ENCODE measurements at places on chromosomes 6 and 20.

DNA sequence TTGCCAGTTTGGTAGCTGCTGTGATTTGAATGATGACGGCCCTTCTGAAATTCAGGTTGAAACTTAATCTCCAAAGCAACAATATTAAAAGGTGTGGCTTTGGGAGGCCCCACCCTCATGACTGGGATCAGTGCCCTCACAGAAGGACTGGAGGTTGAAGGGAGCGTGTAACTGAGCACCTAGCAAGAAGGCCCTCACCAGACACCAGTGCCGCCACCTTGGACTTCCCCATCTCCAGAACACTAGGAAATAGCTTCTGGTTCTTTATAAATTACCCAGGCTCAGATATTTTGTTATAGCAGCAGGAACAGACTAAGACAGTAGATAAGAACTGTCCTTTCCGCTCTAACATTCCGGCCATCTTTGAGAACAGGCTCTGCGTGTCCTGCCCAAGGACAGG is 243.1 kb downstream of the DLL1 start:
- DNase-seq = no peak

DNA sequence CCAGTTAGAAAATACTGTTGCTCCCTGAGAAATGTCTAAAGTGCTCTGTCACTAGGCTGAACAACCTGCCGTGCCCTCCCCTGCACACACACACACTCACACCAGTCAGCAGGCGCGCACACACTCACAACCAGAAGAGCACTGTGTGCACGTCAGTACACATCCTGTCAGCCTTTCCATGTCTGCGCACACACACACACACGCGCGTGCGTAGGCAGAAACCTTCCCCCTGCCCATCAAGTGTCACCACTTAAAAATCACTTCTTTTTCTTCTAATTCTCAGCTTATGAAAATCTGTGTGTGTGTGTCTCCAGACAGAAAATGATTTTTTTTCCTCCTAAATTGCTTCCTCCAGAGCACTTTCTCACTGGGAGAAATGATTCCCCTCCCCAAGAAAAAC is 100.3 kb downstream of the EDN3 start:
- DNase-seq = no peak

- no peak for DNase-seq
Measured at GRCh38 chr6:33957892-33958525, 154.2 kb upstream of the MLN start.

DNA sequence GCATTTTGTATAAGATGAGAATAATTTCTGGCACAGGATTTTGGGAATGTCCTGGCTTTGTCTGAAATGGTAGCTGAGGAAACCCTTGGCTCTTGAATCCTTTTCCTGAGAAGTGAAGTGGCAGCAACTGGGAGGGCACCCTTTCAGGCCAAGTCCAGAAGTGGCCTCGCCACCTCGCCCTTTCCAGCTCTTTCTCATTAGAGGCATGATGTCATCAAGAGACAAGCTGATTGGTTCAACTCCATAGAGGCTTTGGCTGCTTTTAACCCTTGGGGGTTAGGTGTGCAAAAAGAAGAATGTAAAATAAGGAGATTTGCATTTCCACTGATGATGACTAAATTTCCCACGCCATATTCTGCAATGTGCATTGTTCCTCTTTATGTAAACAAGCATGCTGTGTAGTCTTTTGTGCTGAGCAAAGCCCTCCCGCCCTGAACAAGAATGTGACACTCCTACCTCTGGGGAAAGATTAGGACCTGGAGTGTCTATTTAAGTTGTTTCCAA is 116.5 kb downstream of the TCP11 start:
- no peak for DNase-seq

- no peak for DNase-seq
Measured at GRCh38 chr6:7138921-7139358, 31.2 kb downstream of the RREB1 start.

DNA sequence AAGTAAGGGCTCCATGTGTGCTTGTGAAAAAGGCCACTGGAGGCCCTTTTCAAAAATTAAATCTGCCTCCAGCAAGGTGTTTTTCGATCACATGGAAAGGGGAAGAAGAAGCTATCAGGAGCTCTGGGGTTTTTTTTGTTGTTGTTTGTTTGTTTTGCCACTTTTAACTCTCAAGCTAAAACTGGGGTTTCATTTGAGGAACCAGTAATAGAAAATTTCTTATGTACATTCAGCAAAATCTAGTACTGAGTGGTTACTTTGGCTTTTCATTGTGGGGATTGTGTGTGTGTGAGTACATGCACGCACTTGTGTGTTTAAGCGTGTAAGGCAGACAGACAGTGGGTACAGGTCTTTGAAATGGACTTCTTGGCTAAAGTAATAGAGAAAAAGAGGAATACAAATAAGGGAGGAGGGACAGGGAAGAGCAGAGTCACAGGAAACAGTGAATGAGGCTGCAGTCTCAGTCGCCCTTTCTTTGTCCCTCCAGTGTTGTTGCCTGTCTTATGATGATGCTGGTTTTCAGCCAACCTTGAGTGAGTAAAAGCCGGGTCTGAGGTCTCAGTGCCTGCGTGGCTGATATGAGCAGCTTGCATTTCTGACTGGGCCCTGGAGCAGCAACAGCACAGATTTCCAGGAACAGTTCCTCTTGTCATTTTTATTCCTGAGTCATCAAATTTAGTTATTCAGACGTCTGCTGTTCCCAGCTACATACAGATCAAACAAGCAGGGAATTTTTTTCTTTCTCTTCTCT is 26.2 kb downstream of the SLC16A10 start:
- peak; percentile 63 for DNase-seq

- DNase-seq = no peak
Measured at GRCh38 chr6:53465732-53466131, 79.2 kb downstream of the GCLC start.

DNA sequence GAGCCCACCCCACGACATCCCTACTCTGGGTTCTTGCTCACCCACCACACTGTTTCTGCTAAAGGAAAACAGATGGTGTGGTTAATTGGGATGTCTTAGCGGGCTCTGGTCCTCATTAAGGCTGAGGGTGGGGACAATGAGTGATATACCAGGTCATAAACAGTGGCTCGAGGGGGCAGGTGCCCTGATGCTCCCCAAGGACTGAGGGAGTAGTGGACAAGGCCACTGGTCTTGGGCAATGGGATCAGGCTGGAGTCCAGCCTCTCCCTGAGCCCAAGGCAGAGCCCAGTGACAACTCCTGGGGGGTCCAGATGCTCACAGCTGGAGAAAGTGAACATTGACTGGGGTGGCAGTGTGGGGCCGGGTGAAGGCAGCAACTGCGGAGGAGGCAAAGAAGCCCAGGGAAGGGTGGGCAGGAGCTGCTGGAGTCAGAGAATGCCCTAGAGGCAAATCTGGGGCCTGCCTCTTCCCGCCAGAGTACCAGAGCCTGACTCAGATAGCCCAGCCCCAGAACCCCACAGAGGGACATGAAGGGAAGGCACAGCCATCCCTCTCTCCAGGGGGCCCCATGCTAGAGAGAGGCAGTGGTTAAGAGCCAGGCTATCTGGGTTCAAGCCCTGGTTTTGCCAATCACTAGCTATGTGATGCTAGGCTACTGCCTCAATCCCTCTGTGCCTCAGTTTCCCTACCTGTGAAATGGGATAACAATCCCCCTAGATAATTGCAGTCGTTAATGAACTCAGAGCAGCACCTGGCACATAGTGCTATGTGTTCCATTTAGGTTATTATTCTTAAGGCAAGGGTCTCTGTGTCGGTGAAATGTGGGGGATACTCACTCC is 72.3 kb downstream of the MRPL14 start:
- DNase-seq = no peak

GRCh38 chr20:35453647-35454046 is 1.8 kb upstream of the CEP250 start:
- no peak for DNase-seq

GRCh38 chr6:88135578-88136114 is 30.5 kb downstream of the CNR1 start:
- DNase-seq = no peak

DNA sequence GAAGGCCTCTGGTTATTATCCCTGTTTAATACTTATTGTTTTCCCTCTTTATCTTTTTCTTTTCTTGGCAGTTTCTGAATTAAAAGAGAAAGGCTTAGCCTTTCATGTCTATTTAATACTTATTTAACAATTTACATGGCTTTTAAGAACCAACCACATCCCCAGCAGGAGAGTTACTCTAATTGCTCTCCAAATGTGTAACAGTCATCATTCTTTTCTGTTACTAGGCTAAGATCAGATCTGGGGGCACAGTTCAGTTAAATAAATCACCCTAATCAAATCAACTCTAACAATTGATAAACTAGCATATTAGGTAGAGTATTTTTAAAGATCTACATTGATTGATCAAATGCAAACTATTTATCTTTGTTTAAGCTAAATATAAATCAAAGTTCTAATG is 54.1 kb upstream of the NT5E start:
- no peak for DNase-seq

GRCh38 chr6:44228031-44228430 is 4.6 kb downstream of the SLC29A1 start:
- DNase-seq = no peak

DNA sequence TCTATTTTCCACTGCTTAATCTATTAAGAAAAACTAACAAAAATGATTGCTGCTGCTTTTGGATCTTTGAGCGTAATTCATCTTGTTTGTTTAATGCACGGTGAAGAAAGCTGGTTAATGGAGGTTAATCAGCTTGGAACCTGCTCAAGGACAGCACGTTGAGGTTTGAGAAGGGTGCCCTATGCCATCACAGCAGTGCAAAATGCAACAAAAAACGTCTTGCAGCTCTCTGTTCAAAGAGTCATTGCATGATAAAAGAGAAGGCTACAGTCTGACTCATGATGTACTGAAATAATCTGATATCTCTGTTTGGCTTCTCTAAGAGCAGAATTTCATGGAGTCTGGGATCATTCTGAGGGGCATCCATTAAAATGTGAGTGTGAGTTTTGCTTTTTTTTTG is 80.6 kb upstream of the PREP start:
- DNase-seq = peak; percentile 36

GRCh38 chr6:154359161-154359574 is 2.6 kb upstream of the IPCEF1 start:
- no peak for DNase-seq

- no peak for DNase-seq
Measured at GRCh38 chr6:43523284-43523683, 6.4 kb downstream of the POLR1C start.

DNA sequence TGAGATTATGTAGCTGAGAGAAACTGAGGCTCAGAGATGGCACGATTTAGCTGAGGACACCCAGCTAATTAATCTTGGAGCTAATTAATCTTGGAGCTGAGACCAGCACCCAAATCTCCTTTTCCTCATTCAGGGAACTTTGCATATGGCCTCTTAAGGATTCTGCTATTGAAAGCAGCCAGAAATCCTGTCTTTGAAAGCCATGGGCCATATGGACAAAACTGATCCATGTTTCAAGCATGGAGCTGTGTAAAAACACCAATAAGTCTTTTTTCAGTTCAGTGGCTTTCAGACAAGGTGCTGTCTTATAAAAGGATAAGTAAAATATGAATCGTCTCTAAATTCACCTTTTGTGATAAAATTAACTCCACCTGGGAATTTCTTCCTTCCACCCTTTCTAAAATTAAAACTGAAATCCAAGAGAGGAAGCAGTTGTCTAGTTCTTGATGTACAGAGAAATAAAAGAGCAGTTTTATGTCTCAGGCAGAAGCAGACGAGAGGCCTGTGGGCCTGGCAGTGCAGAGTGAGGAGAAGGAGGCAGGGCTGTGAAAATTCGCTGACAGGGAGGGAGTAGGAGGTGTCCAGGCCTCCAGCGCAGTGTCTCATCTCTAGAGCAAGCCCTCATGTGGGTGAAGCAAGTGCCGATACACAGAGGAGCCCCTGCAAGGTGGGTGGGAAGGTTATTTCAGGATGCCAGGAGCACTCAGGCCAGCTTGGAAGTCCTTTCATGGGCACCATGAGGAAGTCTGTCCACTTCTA is 266.9 kb downstream of the UST start:
- no peak for DNase-seq

- no peak for DNase-seq
Measured at GRCh38 chr20:64102647-64103354, 4.6 kb downstream of the NPBWR2 start.

- DNase-seq = peak; percentile 20
Measured at GRCh38 chr6:156017838-156018237, 562.2 kb upstream of the NOX3 start.

- no peak for DNase-seq
Measured at GRCh38 chr6:170234419-170234818, 56.5 kb downstream of the DLL1 start.

GRCh38 chr6:19024737-19025136 is 637.6 kb downstream of the RNF144B start:
- no peak for DNase-seq

DNA sequence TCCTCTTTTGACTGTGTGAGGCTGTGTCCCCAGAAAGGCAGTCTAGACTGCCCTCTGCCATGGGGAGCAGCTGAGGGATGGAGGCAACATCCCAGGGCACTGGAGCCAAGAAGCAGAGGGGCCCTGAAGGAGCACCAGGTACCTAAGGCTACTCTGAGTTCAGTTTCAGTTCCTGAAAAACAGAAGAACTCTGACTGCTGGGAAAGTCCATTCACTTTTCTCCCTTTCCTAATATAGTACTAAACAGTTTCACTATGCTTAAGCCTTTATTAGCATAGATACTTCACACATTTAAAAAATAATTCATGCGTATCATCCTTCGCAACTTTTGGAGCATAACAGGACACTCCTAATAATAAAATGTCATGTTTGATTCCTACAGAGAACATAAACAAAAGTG is 130.0 kb downstream of the FOXC1 start:
- DNase-seq = no peak

DNA sequence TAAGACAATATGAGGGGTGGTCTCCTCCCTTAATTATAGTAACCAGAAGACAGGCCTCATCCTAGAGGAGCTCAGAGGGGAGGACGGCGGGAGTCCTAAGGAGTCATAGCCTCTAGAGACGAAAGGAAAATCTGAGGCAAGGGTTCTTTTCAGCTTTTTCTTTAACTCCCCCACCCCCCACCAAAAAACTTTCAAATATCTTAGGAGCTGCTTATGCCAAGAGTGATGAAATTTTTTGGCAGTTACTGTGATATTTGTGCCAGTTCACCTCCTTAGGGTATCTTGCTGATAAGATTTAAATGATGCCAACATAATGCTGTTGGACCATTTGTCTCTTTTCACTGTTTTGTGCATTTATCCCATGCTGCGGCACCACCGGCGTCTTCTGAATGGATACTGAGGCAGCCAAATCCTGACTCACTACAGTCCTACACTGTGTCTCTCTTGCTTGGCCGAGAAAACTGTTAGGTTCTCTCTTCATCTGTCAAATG is 44.5 kb upstream of the DSE start:
- no peak for DNase-seq

DNA sequence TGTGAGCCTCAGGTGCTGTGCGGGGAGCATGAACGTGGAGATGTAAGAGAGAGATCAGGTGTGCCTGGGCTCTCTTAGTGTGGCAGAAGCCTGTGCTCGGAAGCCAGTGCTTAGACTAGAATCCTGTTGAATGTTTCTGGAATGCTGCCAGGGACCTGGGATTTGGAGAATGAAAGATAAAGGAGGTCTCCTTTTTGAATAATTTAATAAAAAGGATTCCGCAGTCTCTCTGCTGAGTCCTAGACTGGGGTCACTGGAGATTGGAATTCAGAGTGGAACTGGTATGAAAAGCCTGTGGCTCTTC is 18.8 kb upstream of the EFCAB8 start:
- DNase-seq = no peak
